Inflammatory macrophage treated with lipopolysaccharide for 1 hour (primary cell): ENCODE measurements at places on chromosomes 3 and 15.

DNA sequence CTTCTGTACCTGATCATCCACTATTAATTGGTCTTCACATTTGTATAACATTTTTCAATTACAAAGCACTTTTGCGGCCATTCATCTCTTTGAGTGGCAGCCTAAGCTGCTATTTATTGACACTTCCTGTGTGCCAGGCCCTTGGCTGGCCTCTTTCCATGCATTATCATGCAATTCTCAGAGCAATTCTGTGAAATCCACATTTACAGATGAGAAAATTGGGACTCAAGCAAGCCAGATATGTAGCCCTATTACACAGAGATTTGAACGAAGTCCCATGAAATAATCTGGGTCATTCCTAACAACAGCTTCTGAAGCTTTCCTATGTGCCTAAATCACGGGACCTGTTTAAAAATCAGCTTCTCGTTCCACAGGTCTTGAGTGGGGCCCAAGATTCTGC lies 17.4 kb downstream of the SLC6A1 start:
- DNase-seq: no peak

DNA sequence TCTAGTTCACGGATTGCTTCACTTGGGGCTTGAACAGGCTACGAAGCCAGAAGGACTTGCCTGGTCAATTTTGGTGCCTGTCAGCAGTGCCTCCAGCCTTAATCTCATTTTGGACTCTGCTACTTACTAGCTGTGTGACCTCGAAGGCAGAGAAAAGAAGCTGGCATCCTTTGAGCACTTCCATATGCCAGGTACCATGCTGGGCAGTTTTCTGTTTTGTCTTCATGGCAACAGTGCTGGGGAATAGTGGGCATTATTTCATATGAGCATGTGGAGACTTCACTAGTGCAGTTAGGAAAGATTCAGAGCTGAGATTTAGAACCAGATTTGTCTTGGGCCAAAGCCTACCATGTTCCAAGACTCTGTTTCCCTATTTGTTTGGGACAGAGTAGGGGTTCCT lies 92.2 kb downstream of the LRTM1 start:
- DNase-seq: no peak

DNA sequence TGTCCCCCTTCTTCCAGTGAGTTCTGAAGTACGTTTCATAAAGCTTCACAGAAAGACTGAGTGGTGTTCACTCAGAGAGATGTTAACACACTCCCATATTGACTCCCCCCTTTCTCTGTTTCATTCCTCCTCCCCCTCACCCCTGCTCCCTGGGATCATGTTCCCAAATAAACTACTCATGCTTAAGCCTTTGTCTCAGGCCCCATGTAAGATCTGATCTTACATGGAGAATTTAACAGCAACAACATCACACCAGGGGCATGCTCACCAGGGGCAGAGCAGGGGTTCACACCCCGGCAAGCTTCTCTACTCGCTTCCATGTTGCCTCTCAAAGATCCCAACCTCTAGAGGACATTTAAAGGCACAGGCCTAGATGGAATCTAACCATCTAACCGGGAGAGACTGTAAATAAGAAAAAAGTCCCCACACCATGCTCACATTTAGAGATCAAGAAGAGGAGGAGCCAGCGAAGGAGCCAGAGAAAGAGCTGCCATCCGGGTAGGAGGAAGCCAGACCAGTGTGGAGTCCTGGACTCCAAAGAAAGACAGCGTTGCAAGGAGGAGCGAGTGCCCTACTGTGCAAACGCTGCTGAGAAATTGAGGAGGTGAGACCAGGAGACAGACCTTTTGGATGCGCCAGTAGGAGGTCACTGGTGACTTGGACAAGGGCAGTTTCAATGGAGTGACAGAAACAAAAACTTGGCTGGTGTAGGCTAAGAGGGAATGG lies 21.4 kb upstream of the SRP14 start:
- no peak for DNase-seq

DNA sequence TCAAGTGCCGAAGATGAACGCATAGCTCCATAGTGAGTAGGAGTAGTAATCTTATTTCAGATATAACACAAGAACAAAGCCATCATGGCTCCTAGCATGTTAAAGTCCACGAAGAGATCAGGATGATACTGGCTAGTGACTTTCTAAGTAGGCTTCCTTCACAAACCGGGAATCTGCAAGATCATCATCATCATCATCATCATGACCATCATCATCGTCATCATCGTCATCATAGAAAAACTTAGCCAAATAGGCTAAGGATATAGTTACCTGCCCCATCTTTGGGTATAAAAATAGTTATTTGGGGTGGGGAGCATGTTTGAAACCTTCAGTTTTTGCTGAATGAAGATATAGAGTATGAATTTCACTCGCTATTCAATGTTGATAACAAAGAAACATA lies 57.9 kb downstream of the PYDC2 start:
- DNase-seq: no peak

GRCh38 chr3:119673875-119674274 lies 3.3 kb downstream of the COX17 start:
- no peak for DNase-seq

- DNase-seq: no peak
Observed at GRCh38 chr3:148455098-148455497, 242.6 kb upstream of the AGTR1 start.

DNA sequence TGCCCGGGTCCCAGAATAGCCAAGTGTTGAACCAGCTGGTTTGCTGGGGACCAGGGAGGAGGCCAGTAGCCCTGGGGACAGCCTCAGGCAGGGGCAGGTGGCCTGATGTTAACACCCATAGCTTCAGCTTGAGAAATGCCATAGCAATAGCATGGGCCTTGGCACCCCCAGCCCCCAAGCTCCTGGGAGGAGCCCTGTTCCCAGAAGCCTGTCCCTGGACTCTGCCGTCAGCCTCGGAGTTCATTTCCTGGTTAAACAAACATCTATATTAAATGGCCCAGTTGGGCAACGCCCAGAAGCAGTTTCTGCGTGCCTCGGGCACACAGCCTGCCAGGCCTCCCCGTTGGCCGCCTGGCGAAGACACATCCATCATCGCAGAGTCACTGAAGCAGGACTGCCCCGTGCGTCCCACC lies 58.2 kb downstream of the FGD5 start:
- no peak for DNase-seq

DNA sequence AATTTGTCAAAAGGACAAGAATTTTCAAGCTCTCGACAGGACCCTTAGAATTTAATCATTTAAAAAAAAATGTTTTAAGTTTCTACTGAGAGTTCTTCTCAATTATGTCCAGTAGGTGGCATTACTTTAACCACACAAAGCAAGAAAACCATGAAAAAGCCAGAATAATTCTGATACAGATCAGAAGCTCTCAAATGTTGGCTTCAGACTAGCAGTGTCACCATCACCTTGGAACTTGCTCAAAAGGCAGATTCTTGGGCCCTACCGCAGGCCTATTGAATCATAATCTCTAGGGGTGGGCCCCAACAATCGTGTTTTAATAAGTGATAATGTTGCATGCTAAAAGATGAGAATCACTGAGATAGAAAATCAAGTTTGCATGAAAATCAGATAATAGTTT lies 99.5 kb upstream of the KCNMB2 start:
- peak; percentile 5 for DNase-seq

DNA sequence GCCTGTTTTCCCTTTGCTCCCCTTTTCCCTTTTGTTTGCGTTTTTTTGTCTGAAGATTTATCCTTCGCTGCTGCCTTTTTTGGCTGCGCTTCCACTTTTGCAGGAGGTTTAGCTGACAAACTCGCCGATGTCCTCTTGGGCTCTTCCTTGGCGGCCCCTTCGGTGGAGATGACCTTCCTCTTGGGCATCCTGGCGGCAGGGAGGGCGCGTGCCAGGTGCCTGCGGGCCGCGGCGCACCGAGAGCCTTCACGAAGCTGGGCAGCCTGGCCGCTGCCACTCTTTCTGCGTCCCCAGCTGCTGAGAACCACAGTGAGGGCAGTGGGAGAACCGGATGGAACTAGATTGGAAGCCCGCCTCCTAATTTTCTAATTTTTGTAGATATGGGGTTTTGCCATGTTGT lies 197.1 kb upstream of the C2CD4B start:
- DNase-seq: no peak

DNA sequence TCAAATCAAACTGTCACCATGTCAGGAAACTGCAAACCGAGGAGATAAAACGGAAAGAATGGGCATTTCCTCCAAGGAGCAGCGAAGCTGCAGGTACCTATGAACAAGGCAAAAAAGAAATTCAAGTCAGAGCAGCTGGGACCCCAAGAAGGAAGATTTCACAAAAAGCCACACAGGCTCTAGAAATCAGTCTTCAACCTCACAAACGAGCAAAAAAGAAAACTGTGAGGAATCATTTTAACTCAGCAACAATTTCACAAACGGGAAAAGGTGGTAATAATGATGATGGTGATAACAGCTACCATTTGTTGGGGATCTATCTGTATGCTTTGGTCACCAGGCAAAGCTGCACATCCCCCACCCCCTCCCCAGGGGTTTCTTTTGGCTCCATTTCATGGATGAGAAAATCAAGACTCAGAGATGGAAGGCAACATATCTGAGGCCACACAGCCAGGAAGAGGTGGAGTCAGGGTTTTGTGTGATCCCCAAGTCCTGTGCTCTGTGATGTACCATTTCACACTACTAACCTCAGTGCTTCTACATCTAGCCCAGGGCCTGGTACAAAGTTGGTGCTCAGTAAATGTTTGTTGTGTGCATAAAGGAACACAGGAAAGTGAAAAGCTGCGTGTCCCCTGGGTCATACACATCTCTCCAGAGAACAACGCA lies 109.9 kb downstream of the IQSEC1 start:
- no peak for DNase-seq

- DNase-seq: no peak
Observed at GRCh38 chr15:62445244-62445643, 280.2 kb upstream of the C2CD4B start.

DNA sequence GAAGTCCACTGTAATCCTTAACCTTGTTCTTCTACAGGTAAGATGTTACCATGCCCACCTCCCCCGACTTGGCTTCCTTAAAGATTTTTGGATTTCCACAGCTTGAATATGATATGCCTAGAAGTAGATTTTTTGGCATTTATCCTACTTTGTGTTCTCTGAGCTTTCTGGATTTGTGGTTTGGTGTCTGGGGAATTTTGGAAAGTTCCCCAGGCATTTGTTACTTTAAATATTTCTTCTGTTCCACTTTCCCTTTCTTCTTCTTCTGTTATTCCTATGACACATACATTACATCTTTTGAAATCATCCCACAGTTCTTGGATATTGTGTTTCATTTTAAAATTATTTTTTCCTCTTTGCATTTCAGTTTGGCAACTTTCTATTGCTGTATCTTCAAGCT lies 122.1 kb upstream of the TMEM108 start:
- no peak for DNase-seq

DNA sequence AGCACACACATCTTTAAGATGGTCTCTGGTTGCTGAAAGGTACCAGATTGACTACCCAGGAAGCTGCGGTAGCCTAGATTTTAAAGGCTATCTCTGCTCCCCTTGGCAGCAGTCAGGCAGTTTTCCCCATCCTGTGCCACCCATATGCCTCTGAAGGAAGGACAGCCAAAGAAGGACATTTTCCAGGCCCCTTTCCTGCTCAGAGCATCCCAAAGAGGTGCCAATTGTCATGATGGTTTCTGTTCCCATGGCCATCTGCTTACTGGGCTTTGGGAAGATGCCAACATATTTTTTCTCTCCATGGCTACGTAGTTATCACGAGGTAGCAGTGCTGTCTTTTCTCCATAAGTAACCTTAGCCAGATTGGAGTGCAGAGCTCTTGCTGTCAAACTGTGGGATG lies 39.7 kb downstream of the UNC13C start:
- DNase-seq: no peak

- DNase-seq: no peak
Observed at GRCh38 chr3:151768393-151768930, 34.7 kb downstream of the AADACL2 start.

DNA sequence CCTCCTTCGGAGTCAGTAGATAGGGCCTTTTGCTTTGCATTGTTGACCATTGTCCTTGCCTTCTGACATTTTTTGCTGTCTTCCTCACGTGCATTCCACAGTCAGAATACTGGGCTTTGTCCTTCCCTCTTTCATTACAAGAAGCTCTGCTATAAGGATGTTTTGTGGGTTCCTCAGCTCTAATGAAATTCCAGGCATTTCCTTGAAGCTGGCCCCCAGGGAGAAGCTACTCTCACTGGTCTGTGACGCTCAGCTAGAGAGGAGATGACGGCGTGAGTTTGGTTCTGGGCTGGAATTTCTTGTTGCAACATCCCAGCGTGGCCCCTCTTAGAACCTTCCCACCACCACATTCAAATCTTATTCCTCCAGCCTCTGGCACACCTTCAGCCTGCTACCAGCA lies 210.2 kb downstream of the TJP1 start:
- no peak for DNase-seq

- DNase-seq: peak; percentile 8
Observed at GRCh38 chr15:90686435-90687218, 30.5 kb upstream of the BLM start.

GRCh38 chr3:1197051-1197450 lies 104.2 kb downstream of the CNTN6 start:
- no peak for DNase-seq

GRCh38 chr3:123971406-123971805 lies 10.4 kb upstream of the CCDC14 start:
- DNase-seq: no peak

DNA sequence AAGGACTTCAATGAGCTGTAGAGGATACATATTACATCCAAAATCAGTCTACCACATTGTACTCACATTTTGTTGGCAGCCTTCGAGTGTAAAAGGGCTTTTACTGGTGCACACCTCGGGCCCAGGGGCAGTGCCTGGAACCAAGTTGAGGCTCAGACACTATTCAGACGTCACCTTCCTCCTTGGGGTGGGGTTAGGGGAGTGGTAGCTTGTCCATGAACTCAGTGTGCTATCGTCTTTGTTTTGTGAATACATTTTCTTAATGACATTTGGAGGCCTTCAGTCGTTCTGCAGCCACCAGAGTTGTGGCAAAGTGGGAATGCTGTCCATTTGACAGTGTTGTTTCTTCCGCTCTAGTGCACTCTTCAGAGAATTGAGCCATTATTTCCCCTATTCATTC lies 114.2 kb downstream of the PGPEP1L start:
- no peak for DNase-seq

- no peak for DNase-seq
Observed at GRCh38 chr3:123332124-123332641, 116.7 kb downstream of the ADCY5 start.
